ENCODE measurements at places on chromosomes 16 and 17. TPM values are rescaled to one million over a fixed set of nuclear protein-coding genes. Genes with fewer than 3 reads are reported as not detected.

Gene PTGES3L
- not detected for total RNA-seq

Gene MT1G
- total RNA-seq: 16.4 TPM

Gene ZNF423
- total RNA-seq: 0.17 TPM

Gene FNDC8
- not detected for total RNA-seq

Gene NLRC3
- 0.17 TPM for total RNA-seq

Gene ABCC3
- total RNA-seq: 34.8 TPM

Gene MYH13
- not detected for total RNA-seq

Gene TNFRSF13B
- not detected for total RNA-seq
